ENCODE measurements at places on chromosomes 3 and 15.

- DNase-seq: no peak
These were observed 214.5 kb downstream of the MTHFS start for GRCh38 chr15:79682285-79682684.

DNA sequence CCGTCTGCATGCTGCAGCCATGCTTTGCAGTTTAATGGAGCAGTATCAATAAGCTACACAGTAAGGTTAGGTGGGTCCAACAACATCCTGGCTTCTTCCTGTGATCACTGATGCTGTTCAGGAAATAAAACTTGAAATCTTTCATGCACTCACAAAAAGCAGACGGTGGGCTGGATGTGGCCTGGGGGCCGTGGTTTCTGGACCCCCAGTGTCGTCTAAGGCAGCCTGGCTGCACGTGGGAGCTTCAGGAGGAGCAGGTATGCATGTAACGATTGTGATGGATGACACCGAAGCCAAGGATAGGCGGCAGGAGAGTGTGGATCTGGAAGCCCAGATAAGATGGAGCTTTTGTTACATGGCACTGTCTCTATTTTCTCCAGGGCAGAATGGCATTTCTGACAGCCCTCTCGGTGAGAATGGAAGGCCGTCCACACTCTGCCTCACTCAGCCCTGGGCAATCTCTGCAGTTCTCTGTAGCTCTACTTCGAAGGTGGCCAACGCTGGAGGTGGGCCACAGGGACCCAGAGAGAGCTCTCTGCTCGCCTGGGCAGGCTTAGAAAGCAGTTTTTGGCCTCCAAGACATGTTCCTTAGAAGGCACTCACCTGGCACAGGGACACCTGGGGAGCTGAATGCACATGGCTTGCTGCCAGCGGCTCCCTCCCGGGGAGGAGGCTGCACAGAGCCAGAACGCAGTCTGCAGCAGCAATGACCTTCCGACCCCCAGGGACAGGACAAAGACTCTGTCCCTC is 46.4 kb upstream of the IQSEC1 start:
- no peak for DNase-seq

- DNase-seq: no peak
These were observed 90.9 kb downstream of the SEC22A start for GRCh38 chr3:123292321-123293310.

GRCh38 chr3:15498431-15499214 is 22.9 kb downstream of the COLQ start:
- no peak for DNase-seq

- DNase-seq: no peak
These were observed 79.2 kb downstream of the FMN1 start for GRCh38 chr15:33115191-33115861.

GRCh38 chr3:78101384-78101783 is 1061.5 kb downstream of the ROBO2 start:
- no peak for DNase-seq

- no peak for DNase-seq
These were observed 133.5 kb upstream of the STT3B start for GRCh38 chr3:31399271-31399670.

DNA sequence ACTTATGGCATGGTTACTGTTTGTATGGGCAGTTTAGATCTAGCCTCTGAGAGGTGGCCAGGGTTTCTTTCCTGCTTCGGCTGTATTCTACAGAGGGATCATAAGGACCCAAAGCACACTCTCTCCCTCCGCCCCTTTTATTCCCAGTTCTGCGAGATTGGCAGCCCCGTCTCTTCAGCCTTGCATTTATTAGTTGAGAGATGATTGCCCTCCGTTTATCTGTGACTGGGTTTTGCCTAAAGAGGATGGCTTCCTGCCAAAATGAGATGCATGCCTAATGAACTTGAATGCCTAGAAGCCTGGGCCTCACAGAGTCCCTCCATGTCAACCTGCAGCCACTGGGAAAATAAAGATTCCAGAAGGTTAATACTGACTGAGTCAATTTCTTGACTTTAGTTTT is 97.1 kb upstream of the CHL1 start:
- no peak for DNase-seq

DNA sequence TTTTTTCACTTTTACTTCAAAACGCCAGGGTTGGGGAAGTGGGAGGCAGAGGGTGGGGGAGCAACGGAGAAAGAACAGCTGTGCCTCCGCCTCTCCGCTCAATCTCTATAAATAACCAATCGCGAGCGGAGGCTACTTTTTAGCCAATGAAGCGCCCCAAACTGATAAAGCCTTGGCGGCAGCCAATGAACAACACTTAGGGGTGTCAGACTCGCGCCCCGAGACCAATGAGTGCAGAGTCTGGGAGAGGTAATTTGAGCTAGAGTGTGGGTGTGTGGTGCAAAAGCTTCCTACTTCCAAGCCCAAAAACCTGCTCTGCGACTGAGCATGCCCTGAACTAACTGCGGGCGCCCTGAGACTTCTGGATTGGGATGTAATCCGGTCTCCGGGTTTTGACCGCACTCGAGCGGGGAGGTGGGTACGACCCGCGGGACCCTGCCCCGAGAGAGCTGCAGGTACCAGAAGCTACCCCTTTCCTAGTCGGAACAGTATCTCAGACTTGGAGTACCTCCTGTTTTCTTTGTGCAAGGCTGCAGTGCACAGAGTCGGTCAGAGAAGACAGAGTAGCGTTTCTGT is 800 bp upstream of the RAP2B start:
- peak; percentile 84 for DNase-seq

DNA sequence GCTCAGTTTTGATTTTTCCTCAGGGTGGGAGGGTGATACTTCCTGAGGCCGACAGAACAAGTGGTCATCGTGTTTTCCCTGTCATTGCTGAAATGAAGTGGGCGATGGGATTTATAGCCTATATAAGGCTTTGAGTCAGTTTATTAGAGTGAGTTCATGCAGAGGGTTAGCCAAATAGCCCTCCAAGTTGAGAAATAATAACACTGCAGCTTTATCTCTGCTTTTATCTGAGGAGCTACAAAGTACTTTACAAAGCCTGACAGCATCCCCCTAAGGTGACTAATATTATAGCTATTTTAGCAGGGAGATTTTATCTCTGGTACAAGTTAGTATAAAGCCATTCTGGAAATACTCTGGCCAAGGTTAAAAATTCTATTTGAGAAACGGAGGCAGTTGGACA is 389.6 kb downstream of the MFSD1 start:
- no peak for DNase-seq

DNA sequence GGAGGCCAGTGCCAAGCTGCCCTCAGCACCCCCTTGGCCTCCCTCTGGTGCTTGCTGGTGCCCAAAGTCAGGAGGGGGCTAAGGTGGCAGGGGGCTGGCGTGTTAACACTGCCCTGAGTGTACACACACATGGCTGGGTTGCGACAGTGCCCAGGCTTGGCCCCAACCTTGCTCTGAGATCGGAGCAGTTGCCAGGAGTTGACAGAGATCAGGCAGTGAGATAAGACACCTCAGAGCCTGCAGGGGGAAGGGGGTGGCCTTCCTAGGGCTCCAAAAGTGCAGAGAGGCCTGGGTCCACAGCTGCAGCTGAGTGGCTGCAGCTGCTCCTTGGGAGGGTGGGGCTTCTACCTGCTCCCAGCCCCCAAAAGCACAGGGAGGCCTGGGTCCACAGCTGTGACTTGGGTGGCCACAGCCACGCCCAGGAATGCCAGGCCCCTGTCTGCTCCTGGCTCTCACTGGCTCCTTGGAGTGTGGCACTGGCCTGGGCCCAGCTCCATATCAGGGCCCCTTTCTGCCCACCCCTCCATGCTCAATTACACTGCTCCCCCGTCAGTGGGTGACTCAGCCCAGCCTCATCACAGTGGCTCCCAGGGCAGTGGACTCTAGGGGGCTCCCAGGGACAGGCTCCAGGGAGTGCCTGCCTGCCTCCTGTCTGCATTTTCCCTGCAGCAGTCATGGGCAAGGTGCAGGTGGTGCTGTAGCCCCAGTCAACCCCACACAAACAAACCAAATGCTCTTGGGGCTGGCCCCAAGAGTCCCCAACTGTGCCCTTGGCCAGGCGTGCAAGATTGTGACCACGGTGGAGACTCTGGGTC is 56.4 kb upstream of the C15orf39 start:
- DNase-seq: no peak

DNA sequence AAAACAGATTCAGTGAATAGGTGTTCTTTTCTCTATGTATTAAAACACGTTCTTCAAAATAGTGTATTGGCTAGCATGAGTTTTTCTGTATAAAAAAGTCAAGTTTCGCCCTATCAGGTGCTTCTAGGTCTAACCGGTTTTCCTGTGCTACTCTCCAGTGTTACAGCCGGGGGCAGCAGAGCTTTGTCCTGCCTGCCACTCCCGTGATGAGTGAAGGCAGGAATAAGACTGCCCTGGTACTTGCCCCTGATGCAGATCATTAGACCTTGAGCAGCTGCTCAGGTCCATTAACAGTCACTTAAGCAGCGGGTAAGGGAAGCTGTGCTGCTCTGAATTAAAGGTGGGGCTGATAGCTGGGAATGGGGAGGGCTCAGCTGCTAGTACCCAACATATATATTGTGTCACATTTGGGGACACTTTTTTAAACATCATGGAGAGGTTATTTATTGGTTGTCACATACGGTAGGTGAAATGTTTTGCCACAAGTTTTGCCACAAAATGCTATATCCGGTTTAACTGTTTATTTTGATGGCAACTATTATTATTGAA is 1.3 kb upstream of the UNC13C start:
- no peak for DNase-seq

GRCh38 chr3:165884518-165884917 is 47.3 kb upstream of the BCHE start:
- no peak for DNase-seq

DNA sequence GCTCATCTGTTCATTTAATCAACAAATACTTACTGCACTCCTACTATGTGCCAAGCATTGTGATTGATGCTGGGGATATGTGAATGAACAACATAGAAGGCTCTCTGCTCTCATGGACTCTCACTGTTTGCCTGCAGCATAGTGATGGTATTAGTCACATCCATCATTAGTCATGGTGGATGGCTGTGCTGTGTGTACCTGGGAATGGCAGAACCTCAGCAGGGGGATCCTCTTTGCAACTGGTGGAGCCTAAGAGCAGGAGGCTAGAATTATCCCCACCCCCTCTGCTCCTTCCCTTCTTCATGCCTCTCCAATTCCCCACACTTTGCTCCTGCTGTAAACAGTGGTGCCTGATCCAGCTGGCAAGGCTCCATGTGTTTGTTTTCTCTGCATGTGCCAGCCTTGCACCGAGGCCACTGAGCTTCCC is 20.5 kb downstream of the BOC start:
- DNase-seq: no peak

- no peak for DNase-seq
These were observed 353.2 kb upstream of the SOX2 start for GRCh38 chr3:181358562-181358961.

DNA sequence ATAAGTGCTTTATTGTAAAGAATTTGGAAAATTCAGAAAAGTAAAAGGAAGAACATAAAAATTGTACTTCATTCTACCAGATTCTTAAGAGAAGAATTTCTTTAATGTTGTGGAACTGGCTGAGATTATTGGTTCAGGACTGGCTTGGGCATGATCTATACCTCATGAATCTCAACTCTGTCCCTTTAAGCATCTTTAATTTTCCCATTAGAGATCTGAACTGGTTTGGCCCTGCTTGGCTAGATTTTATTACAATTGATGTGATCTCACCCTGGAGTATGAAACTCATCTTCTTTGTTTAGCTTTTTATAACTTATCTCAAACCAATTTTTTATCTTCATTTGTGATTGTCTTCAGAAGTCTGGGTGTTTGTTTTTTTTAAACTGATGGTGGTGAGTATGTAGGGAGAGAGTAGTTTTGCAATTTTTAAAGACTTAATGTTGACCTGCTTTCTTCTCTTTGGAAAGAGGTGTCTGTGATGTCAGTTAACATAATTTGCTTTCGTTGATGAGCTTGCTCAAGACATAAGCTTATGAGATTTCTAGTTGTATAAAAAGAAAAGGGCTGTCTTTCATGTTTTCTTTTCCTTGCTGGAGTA is 61.9 kb downstream of the ZNF609 start:
- peak; percentile 24 for DNase-seq

GRCh38 chr3:141104151-141104821 is 53.1 kb downstream of the SPSB4 start:
- no peak for DNase-seq

DNA sequence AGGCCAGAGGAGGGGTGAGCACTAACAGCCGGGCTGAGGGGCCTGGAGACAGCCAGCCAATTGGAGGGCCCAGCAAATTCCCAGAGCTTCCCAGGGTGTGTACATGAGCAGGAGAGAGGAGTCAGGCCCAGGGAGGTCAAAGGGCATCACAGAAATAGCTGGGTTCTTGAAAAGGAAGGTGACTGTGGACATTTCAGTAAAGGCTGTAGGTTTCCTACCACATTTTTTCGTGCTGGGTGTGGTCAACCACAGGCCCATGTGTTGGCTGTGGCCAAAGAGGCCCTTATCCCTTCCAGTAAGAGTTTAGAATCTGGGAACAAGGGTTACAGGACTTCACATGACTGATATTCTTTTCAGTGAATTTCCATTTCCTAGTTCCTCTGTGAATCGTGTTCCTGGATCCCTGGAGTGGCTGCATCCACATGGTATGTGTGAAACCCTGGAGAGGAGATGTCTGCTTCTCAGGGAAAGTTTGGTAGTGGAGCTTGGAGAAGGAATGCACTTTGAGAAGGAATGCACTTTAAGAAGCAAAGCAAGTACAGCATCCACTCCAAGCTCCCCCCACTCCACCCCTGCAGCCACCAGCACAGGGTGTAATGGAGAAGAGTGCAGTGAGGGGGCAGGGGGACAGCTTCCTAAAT is 73.2 kb upstream of the HEG1 start:
- DNase-seq: no peak

GRCh38 chr3:56573501-56573900 is 16.5 kb downstream of the CCDC66 start:
- DNase-seq: no peak

GRCh38 chr3:113629584-113630421 is 66.6 kb downstream of the USF3 start:
- no peak for DNase-seq

DNA sequence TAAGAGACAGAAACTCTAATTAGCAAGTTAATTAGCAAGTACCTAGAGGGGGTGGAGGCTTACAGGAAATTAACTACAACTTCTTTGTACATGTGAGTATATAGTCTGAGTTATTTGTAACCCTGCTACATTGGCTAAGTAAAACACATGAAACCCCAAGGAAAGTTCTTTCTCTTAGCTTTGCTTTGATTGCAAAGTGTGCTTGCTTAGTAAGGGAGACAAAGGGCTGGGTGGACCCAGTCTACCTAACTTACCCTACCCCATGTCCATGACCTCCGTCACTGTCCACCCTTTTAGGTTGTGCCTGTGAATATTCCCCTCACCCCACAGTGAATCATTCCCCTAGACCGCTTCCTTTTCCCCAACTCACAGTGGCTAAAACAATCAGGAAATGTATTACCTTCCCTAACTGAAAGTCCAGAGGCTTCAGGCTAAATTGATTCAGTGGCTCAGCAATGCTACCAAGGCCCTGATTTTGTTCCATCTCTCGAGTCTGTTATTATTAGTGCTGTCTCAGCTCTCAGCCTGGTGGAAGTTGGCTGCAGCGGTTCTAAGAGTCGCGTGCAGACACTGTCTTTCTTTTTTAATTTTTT is 31.1 kb upstream of the RYR3 start:
- no peak for DNase-seq

- DNase-seq: no peak
These were observed 57.3 kb downstream of the THRB start for GRCh38 chr3:24437326-24437725.

All from hippocampal formation (tissue), 2 donors.